ENCODE measurements at places on chromosomes 4 and X. TPM values are rescaled to one million over a fixed set of nuclear protein-coding genes. Genes with fewer than 3 reads are reported as not detected.

Gene TLR8
- 0.39 TPM for total RNA-seq

DNA sequence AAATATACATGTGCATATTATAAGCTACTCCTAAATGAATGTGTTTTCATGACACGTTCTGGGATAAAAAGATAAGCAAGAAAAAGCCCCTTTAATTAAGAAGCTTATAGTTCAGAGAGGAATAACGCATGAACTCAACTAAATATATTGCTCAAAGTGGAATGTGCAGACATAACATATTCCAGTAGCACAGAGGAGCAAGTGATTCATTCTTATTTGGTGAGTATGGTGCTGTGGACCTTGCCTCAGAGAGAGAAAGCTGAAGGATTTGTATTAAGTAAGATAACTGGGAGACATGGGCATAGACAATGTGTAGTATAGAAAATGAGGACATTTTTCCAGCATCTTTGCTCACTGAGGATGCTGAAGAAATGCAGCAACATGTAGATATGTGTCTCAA, 76.8 kb downstream of the CFAP299 start:
- H3K27me3 ChIP-seq, result no peaks in the 10 kb centered on the region
- H3K4me3 ChIP-seq, result no peak overlapping the region
- DNase-seq, result no peak
- H3K36me3 ChIP-seq, result no peaks in the 10 kb centered on the region
- H3K4me1 ChIP-seq, result no peaks in the 10 kb centered on the region
- no peak overlapping the region for H3K27ac ChIP-seq

GRCh38 chr4:183100827-183101226, 1.8 kb downstream of the WWC2 start:
- H3K4me3 ChIP-seq, result no peak overlapping the region
- no peak overlapping the region for H3K27ac ChIP-seq
- no peak for DNase-seq
- H3K27me3 ChIP-seq, result peaks cover 18% of the 10 kb centered on the region
- peaks cover 19% of the 10 kb centered on the region for H3K4me1 ChIP-seq

- H3K36me3 ChIP-seq, result no peaks in the 10 kb centered on the region
- H3K4me3 ChIP-seq, result no peak overlapping the region
- no peak overlapping the region for H3K27ac ChIP-seq
- H3K27me3 ChIP-seq, result no peaks in the 10 kb centered on the region
- H3K4me1 ChIP-seq, result no peaks in the 10 kb centered on the region
Measured at GRCh38 chrX:54066841-54067240, 22.6 kb upstream of the PHF8 start.

DNA sequence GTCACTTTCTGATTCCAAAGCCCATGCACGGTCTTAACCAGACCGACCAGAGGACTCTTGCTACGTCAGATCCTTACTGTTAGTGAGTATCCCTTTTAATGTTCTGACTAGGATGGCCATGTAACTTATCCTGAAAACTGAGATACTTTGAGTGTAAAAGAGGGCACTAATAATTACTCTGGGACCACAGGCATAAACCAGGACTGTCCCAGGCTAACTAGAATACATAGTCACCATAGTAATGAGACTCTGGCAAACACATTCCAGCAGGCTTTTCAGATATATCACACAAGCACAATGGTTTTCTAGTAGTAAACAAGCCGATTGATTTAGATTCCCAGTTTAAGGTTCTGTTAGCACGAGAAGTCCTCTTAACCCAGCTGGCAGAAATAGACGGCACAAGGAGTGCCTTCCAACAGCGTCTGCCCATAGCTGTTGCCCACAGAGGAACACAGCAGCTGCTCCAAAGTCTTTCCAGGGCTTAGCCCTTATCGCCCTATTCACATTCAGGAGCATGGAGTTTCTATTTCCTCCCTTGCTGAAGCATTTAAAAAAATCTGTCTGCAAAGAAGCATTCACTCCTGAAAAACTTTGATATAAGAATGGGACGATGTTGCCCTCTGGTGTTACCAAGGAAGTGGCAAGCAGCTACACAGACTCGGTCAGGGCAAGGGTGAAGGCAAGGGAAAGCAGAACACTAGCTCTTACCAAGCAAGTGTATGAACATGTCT, 92.4 kb downstream of the CXCL13 start:
- no peaks in the 10 kb centered on the region for H3K4me1 ChIP-seq
- H3K27me3 ChIP-seq, result no peaks in the 10 kb centered on the region
- DNase-seq, result no peak
- no peak overlapping the region for H3K27ac ChIP-seq
- H3K4me3 ChIP-seq, result no peak overlapping the region
- no peaks in the 10 kb centered on the region for H3K36me3 ChIP-seq

GRCh38 chrX:77742788-77743476, 43.1 kb downstream of the ATRX start:
- no peak overlapping the region for H3K4me3 ChIP-seq
- H3K27ac ChIP-seq, result no peak overlapping the region
- no peaks in the 10 kb centered on the region for H3K27me3 ChIP-seq

GRCh38 chrX:9562851-9563250, 98.0 kb downstream of the TBL1X start:
- H3K4me1 ChIP-seq, result peaks cover 26% of the 10 kb centered on the region
- H3K27ac ChIP-seq, result no peak overlapping the region
- DNase-seq, result no peak

GRCh38 chrX:20237864-20238263, 28.8 kb downstream of the RPS6KA3 start:
- DNase-seq, result no peak
- no peak overlapping the region for H3K4me3 ChIP-seq
- H3K36me3 ChIP-seq, result peaks cover 15% of the 10 kb centered on the region
- H3K27me3 ChIP-seq, result no peaks in the 10 kb centered on the region
- no peak overlapping the region for H3K27ac ChIP-seq

- H3K27ac ChIP-seq, result no peak overlapping the region
- H3K27me3 ChIP-seq, result no peaks in the 10 kb centered on the region
- no peak for DNase-seq
- H3K4me3 ChIP-seq, result no peak overlapping the region
- no peaks in the 10 kb centered on the region for H3K36me3 ChIP-seq
Measured at GRCh38 chrX:149275836-149276235, 229.3 kb downstream of the IDS start.

DNA sequence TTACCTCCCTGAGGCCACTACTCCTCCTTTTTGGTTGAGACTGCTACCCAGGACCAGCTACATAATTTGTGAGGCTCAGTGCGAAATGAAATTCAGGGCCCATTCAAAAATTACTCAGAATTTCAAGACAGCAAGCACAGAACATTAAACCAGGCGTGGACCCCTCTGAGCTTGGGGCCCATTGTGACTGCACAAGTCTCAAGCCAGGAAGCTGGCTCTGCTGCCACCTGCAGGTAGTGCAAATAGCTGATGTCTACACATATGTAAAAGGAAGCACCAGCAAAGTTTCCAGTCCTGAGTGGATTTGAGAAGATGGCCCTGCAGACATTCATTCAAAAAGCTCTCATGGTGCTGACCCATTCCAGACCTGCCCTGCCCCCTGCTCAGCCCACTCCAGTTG, 213.4 kb upstream of the LNX1 start:
- H3K4me3 ChIP-seq, result no peak overlapping the region
- H3K36me3 ChIP-seq, result no peaks in the 10 kb centered on the region
- H3K27ac ChIP-seq, result no peak overlapping the region
- H3K27me3 ChIP-seq, result no peaks in the 10 kb centered on the region
- DNase-seq, result peak; percentile 53

DNA sequence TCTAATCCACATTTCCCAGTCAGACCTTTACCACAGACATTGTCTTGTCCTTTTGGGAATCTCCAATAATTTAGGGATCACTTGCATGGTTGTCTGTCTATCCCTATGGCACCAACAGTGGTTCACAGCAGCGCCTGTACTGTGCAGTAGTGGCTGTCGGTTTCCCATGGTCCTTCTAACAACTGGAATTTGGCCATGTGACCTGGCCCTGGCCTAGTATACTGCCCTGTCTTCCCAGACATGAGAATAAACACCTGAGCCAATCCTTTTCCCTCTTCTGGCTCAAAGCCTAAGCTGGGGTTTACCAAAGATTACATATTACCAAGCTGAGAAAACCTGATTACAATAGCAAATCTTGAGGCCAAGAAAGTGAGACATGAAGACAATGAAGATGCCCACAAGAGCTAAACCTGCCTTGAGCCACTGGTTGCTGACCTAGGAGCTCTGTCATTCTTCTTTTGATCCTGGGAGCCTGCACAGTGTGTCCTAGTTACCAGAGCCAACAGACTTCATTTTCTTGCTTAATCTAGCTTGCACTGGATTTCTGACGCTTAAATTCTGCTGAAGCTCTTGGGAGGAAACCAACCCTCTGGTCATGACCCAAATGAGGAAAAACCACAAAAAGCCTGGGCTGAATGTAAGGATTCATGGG, 92.1 kb downstream of the SCD5 start:
- no peaks in the 10 kb centered on the region for H3K4me1 ChIP-seq
- H3K27ac ChIP-seq, result no peak overlapping the region
- no peaks in the 10 kb centered on the region for H3K36me3 ChIP-seq
- H3K27me3 ChIP-seq, result no peaks in the 10 kb centered on the region
- H3K4me3 ChIP-seq, result no peak overlapping the region

DNA sequence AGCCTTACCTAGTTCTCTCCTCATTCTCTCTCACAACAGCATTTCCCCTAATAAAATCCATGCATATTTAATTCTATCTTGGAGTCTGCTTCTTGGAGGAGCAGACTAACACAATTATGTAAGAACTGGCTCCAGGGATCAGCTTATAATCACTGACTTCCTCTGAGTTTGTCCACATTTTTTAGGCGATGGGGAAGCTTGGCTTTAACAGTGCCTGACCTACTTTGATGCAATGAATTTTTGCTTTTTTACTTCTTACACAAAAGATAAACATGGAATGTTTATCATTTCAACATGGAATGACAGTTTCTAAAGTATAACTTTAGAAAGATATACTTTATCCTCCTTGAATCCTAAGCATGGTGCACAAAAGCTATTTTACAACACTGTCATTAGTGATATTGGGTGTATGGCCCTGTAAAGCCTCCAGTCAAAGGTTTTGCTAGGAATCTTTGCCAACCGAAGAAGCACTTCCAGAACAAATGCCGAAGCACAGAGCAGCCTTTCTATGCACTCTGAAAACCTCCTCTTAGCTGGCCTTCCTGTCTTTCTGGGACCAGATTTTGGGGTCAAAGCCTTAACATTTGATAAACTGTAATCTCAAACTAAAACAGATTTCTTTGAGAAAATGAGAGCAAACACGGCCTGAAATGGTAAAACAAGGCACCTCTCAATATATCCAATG, 736 bp downstream of the BDH2 start:
- H3K27ac ChIP-seq, result no peak overlapping the region
- H3K27me3 ChIP-seq, result no peaks in the 10 kb centered on the region
- DNase-seq, result no peak
- H3K4me3 ChIP-seq, result peak overlapping the region; percentile 59

Measured in B cell (primary cell).